ENCODE measurements at places on chromosomes 5 and 9.
A peak's percentile ranks its signal among the peaks of the same experiment; 100 is the strongest.

DNA sequence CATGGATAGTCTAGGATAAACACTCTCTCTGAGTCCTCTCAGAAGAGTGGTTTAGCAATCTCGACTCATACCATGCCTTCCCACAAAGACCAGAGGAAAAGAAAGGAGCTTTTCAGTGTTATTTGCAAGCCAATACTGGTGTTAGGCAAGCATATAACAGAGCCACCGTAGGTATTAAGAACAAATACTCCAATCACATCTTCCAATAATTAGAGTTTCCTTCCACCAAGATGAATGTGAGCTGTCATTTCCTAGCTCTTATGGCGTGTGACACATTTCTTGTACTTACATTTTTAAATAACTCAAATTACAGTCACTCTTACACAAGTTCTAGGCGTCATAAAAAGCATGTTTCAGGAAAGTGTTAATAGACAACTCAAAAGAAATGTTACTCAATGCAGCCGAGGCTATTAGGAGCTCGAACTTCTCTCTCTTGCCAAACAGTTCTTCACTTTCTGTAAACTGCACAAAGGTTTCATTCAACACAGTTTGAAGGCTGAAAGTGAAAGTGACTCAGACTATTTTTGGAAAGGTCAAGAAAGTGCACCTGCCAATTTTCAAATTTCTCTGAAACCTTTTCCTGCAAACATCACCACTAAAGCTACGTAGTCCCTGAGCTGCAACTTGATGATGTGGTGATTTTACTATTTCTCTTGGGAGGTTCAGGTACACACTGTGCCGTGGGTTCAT, 153.8 kb downstream of the AUH start:
- no peak for DNase-seq

GRCh38 chr9:755454-756381, 85.8 kb upstream of the DMRT1 start:
- no peak for DNase-seq

DNA sequence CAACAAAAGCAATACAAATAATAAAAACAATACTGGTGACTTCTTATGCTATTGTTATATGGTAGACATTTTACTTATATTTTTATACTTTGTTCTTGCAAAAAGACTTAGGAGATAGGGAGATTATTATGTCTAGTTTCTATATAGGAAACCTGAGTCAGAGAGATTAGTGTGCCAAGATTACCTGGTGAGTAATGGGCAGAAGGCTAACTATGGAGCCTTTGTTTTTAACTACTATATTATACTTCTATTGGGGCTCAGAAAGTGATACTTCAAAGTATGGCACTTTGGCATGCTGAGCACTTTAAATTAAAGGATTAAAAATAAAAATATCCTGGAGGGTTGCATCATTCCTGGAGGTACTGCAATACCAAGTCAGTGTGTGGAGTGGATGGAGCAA, 117.5 kb upstream of the CLINT1 start:
- DNase-seq, result no peak

DNA sequence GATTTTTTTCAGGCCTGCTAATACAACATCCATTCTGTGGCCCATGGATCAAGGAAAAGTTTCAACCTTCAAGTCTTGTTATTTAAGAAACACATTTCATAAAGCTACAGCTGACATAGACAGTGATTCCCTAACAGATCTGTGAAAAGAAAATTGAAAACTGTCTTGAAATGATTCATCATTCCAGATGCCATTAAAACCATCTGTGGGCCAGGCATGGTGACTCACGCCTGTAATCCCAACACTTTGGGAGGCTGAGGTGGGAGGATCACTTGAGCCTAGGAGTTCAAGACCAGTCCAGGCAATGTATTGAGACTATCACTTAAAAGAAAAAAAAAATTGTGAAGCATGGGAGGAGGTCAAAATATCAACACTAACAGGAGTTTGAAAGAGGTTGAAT, 6.0 kb downstream of the RAPGEF6 start:
- no peak for DNase-seq

GRCh38 chr9:78821126-78821822, 524.3 kb downstream of the PSAT1 start:
- peak; percentile 16 for DNase-seq

DNA sequence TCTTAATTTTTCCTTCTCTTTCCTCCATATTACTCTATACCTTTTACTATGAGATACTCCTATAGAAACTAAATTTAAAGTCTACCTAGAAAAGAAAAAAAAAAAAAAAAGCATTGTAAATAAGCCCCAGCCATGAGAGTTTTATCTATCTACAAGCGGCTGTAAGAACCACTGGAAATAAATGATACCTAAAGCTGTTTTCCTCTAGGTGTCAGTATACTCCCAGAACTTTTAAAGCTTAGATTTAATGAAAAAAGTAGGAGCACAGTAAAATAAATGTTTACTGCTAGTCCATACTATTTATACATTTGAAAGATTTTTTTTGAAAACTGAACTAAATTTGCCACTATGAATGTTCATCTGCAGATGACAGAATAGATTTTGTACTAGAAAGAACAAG, 26.2 kb downstream of the TYRP1 start:
- no peak for DNase-seq

GRCh38 chr5:2015961-2016360, 133.2 kb upstream of the IRX4 start:
- DNase-seq, result no peak

DNA sequence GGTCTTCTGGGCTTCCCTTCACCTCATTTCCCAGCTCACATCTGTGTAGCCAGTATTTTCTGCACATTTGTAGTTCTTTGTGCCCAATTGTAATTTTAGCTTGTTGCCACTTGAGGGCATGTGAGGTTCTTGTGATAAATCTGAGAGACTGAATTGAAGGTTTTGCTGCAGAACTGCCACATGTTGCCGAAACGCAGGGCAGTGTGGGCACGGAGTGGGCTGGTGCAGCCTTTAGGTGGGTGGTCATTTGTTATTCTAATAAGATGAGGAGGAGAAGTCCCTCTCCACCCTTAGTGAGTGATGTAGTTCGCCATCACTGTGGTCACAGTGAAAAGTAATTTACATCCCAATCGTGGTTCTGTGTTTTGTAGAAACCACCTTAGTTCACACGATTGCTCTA, 21.2 kb downstream of the OTULIN start:
- DNase-seq, result peak; percentile 66

- no peak for DNase-seq
Measured at GRCh38 chr5:167969998-167970397, 321.4 kb upstream of the WWC1 start.

- no peak for DNase-seq
Measured at GRCh38 chr9:132160802-132161742, 786 bp upstream of the NTNG2 start.

DNA sequence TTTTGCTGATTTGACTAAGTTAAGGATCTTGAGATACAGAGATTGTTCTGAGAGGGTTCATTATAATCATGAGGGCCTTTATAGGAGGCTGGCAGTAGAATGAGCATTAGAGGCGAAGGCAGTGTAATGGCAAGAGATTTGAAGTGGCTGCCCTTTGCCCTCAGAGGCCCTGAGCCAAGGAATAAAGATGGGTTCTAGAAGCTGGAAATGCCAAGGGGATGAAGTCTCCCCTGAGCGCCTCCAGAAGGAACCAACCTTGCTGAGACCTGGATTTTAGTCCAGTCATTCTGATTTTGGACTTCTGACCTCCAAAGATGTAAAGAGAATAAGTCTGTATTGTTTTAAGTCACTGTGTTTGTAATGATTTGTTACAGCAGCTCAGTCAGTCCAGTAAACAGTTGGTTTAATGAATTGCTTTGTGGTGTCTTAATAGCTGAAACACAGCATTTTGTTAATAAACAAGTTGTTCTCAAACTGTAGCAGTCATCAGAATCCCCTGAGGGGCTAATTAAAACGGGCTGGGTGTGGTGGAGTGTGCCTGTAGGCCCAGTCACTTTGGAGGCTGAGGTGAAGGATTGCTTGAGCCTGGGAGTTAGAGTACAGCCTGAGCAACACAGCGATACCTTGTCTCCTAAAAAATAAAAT, 23.2 kb downstream of the GLRX start:
- DNase-seq, result no peak

DNA sequence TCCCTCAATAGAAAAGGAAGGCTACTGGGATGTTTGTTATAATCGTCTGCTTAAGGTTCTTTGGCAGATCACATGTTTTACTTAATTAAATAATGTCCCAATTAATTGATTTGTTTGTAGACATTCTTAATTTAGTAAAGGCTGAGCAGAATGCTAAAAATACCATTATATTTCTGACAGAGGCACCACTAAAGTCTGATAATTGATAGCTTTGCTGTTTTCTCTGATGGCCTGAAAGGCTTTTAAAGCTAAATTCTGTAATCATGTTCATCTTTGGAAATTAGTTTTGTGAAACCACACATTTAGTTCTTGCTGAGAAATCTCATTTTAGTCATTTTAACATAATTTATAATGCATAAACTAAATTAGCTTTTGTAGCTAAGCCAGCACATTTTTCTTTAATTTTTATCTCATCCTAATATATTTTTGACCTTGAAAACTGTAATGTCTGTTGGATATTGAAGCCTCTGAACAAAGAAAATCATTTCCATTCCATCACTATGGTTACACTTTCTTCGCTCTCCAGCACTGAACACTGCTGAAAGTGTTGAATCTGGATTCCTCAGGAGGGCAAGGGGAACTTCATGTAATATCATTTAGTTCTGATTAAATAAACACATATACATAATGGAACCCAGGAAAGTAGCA, 329.4 kb downstream of the ELAVL2 start:
- DNase-seq, result no peak

GRCh38 chr5:174493530-174493929, 230.9 kb upstream of the MSX2 start:
- DNase-seq, result no peak

DNA sequence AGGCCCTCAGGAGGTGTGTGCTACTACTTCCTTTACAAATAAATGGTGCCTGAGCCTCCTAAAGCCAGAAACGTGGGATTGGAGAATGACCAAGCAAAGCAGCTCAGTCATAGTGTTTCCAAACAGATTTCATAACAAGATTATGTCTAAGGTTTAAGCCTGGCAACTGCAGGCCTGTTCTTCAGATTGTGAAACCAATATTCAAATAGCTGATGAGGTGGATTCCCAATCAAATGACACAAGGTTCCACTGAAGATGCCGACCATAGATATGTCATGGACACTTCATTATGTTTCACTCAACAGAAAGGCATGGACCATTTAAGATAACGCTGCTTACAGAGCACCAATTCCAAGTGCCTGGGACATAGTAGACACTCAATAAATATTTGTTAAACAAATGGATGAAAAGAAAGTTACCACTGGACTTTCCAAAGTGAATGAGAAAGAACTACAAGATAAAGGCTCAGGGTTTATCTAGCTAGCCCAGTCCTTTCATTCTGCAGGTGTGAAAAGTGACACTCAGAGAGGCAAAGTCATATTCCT, 189.5 kb downstream of the ACTL7B start:
- no peak for DNase-seq

DNA sequence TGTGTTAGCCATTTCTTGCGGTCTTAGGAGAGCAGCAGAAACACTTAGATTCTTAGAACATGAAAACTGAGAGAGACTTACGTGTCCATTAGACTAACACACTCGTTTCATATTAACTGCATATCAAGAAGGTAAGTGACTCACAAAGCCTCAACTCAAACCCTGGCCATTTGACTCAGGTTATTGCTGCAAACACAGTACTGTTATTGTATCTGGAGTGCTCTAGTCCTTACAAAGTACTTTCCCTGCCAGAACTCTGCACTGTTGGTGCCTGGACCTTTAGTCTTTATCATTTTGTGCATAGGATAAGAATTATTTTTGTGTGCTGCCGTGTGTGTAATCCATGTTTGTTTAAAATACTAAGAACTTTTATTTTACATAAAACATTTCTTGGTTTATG, 155.7 kb downstream of the FBXL7 start:
- no peak for DNase-seq

- no peak for DNase-seq
Measured at GRCh38 chr5:150723845-150724244, 23.0 kb upstream of the RBM22 start.

- peak; percentile 14 for DNase-seq
Measured at GRCh38 chr5:65721050-65721719, 724 bp downstream of the SGTB start.

DNA sequence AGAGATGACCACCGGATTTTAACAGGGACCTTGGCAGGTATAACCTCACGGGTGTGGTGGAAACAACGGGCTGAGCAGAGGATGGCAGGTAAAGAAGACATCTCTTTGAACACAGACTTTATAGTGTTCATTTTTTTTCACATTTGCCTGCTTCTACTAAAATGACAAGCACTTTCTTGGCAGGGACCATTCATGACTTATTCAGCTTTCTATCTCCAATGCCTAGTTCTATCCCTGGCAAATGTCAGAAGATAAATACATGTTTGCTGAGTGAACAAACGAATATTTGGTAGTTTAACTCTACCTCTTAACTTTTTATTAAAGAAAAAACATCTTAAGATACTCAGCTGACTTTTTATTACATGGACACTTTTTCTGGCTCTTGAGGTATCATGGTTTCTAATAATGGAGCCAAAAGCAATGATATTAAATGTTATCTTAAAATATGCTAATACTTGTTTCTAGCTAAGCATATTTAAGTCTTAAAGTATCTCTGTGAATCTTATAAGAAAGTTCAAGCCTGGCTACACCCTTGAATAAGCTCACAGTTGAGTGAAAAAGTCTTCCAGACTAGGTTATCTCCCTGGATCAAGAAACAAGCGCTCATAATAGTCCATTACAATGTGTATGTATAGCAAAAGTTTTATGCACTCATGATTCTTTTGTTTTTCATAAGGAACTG, 8.5 kb downstream of the ELL2 start:
- peak; percentile 26 for DNase-seq

- DNase-seq, result no peak
Measured at GRCh38 chr9:78011049-78011448, 20.6 kb downstream of the GNAQ start.

DNA sequence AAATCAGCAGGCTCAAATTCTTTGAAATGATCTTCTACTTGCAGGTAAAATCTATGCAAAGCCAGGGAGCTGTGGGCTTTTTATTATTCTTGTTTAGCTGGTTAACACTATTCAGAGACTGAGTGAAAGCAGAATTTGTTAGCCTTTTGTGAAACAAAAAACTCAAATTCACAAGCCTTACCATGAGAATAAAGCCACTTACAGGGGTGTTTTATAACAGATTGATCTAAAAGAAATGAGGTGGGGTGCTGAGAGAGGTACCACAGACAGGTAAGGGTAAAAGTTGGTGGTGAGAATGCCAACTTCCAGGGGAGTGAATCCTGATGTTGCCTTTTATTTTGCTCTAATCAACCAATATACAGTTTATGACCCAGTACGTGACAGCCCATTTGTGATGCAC, 1585.6 kb downstream of the EFNA5 start:
- DNase-seq, result no peak

DNA sequence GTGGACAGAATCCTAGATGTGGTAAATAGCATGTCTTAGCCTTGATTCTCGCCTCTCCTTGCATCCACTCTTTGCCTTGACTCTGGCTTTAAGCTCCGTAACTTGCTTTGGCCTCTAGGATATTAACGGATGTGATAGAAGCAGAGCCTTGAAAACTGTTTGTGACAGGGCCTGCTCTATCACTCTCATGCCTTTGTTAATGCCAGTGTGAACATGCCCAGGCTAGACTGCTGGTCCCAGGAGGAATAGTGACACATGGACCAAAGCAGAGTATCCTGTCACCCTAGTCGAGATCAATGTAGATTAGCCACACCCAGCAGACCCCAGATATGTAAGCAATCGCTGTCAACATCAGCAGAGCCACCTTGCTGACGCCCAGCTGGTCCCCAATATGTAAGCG, 109.9 kb upstream of the C9orf72 start:
- no peak for DNase-seq

GRCh38 chr5:95836544-95836943, 14.0 kb upstream of the GLRX start:
- no peak for DNase-seq

- peak; percentile 9 for DNase-seq
Measured at GRCh38 chr5:14628346-14628745, 36.2 kb upstream of the OTULIN start.
